ENCODE measurements at places on chromosomes 6 and 20.

GRCh38 chr6:151029970-151030369 is 164.5 kb downstream of the MTHFD1L start:
- no peak for DNase-seq

- DNase-seq: no peak
Observed at GRCh38 chr6:55812509-55812908, 62.9 kb downstream of the BMP5 start.

DNA sequence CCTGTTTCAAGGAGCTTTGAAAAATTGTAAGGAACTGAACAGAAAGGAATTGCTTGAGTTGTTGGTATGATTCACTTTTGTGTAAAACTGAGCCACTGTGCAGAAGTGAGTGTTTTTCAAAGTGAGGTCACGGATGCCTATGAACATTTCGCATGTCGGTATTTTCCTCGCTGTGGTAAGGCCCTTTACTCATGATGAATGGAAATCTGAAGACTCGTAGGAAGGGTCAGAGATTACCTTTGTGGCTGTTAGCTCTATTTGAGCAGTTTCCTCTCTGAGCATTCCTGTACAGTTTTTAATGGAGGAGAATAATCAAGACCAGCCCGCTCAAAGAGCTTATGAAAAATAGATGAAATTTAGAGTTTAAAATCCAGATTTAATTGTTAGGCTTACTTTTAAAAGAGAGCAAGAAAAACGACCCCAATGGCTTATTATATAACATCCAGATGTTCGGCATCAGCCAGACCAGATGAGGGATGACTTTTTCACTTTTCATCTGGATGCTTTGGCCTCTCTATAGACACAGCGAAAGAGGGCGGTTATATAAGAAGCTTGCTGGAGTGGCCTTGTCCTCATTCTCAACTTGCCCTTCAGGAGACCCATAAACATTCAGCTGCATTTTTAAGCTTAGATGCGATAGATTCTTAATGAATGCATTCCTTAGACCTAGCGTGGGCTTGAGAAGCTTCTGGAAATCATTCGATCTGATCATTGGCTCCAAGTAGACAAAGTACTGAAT is 99.5 kb downstream of the CD83 start:
- no peak for DNase-seq

DNA sequence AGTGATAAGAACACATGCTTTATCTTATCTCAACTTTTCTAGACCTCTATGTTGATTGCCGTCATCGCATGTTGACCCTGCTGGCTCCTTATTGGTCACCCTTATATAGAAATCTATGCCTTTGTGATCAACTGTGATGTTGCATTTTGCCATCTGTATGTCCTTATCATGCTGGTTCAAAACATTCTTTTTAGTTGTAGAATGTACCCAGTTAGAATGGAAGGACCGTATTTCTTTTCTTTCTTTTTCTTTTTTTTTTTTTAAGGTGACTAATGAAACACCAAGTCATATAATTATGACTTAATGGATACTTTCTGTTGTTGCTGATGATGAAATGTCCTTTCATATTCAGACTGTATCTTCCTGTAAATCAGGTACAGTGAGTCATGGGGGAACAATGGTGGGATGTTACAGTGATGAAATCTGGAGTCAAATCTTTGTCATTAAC is 145.9 kb upstream of the CITED2 start:
- DNase-seq: no peak

- DNase-seq: peak; percentile 54
Observed at GRCh38 chr6:155041741-155042279, 46.7 kb downstream of the TIAM2 start.

GRCh38 chr6:138847884-138848283 is 52.0 kb downstream of the ECT2L start:
- DNase-seq: no peak

DNA sequence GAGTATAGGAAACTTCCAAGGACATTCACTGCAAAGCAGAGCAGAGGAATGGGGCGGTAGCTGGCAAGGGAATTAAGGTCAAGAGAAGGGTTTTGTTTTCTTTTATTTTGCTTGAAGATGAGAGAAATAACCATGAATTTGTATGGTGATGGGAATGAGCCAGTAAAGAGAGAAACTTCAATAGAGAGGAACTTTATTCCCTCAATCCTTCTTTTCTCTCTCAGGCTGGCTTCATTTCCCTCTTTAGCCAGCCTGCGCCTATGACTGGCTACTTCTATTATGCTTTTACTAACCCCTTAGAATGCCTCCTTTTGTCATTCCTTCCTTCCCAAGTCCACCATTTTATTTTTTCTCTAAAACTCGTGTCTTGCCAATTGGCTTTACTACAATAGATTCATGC is 101.4 kb upstream of the CEP85L start:
- DNase-seq: no peak

DNA sequence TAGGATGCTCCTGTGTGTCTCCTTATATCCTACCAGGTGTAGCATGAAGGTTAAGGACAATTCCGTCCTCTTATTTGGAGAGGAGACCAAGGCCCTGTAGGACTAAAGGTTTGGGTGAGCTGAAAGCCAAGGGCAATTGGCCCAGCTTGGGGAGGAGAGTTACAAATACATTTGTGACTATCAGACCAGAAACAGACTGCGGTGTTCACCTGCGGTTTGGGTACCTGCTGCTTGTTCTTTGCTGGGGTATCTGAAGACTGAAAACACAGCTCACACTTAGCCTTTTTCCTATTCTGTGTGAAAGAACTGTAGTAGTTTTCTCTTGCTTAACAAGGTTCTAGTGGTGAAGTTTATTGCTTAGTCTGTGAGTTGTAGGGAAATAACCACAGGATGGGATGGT is 55.0 kb downstream of the ESR1 start:
- no peak for DNase-seq

DNA sequence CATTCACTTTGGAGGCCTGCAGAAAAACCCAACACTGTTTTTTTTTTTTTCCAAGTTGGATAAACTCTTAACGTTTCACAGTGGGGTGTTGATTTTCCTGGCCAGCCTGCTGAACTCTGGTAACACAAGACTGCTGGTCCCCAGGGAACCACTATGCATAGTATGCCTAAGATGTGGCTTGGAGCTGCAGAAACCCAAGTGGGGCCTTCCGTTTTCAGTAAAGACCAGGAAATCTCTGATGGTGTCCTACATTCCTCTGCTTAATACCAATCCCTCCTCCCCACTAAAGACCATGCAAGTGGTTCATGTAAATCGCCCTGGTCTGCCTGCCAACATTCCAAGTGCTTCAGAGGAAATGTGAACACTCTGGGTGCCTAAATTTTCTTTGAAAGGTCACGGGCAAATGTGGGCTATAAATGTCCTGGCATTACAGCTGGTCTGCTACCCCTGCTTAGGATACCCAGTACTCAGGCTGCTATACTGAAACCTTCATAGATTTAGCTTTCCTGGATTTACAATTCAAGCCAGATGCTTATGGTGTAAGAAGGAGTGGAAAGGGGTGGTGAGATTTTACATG is 615.4 kb downstream of the MAFB start:
- peak; percentile 55 for DNase-seq

- no peak for DNase-seq
Observed at GRCh38 chr6:36929607-36930006, 24.9 kb upstream of the PI16 start.

DNA sequence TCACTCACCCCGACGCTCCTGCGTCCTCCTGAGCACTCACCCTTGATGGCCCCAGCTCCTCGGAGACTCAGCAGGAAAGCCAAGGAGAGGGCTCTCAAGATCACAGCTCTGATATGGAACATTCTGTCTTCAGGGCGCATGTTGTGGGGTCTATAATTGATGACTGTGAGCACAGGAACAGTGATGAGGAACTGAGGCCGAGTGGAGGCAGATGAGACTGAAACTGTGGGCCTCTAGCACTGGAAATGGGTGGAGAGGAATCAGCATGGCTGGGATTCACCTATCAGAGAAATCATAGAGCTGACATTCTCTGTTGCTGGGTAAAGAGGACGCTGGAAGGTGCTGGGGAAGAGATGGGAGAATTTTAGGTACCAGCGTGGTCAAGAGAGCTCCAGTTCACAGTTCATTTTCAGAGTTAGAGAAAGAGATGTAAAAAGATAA is at the start of gene HLA-DPA1:
Gene HLA-DPA1 (minus strand): TSS at position 219 of the 441 bp plus-strand sequence.
- no peak for DNase-seq

- no peak for DNase-seq
Observed at GRCh38 chr20:37941992-37942391, 39.1 kb downstream of the VSTM2L start.

GRCh38 chr6:168526841-168527281 is 85.9 kb downstream of the SMOC2 start:
- no peak for DNase-seq

GRCh38 chr6:97215157-97215769 is 67.8 kb downstream of the MMS22L start:
- DNase-seq: peak; percentile 16

- DNase-seq: no peak
Observed at GRCh38 chr6:113820761-113821160, 36.4 kb upstream of the MARCKS start.

DNA sequence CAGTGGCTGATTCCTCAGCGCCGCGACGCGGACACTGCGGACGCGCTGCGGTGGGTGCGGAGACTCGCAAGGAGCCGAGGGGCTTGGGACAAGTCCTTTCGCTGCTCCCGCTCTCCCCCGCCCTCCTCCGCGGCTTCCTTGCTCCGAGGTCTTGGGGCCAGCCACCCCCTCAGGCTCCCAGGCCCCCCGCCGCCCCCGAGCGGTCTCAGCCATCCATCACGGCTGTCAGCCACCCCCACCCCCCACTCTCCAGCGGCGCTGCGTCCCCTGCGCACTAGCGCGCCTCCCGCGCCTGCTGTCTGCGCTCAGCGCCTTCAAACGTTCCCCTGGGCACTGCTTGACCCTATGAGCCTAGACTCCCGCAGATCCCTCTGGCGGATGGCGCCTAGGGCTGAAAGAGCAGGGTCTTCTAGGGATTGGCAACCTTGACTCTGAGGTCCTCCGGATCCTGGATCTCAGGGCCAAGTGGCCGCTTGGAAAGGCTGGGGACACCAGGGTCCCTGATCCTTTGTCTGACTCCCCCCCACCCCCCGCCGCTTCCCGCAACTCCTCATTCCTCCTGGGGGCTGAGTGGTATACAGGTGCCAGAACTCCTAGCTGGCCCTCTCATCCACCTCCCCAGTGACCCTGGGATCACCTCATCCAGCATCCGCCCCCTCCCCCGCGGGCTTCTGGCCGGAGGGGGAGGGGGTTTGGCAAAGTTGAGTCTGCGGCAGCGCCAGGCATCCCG is 1.4 kb downstream of the SLC12A5 start:
- no peak for DNase-seq

- DNase-seq: no peak
Observed at GRCh38 chr20:23255106-23255505, 95.5 kb upstream of the NXT1 start.

DNA sequence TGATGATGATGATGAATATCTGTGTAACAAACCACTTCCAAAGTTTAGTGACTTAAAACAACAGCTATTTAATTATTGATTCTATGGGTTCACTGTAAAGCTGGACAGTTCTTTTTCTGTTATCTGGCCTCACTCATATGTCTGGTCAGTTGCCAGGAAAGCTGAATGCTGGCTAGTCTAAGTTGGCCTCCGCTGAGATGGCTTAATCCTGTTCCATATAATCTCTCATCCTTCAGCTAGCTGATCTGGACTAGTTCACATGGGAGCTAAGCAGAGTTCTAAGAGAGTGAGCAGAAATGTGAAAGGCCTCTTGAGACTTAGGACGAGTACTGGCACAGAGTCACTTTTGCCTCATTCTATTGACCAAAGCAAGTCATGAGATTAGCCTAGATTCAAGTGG is 334.7 kb upstream of the FLRT3 start:
- no peak for DNase-seq

- DNase-seq: no peak
Observed at GRCh38 chr20:21006611-21007010, 99.5 kb downstream of the LINC00237 start.

GRCh38 chr20:58650181-58650775 is 805 bp upstream of the STX16 start:
- DNase-seq: peak; percentile 85

All from right hindlimb (tissue), 1 donor.